ENCODE measurements at places on chromosomes 5 and 9.
A peak's percentile ranks its signal among the peaks of the same experiment; 100 is the strongest.

DNA sequence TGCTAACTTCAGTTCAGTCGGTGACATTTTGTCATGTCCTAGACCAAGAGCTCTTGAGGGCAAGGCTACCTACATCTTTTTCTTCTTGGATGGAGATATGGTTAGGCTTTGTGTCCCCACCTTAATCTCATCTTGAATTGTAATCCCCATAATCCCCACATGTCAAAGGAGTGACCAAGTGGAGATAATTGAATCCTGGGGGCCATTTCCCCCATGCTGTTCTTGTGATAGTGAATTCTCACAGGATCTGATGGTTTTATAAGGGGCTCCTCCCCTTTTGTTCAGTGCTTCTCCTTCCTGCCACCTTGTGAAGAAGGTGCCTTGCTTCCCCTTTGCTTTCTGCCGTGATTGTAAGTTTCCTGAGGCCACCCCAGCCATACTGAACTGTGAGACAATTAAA lies 2.1 kb upstream of the CFAP90 start:
- DNase-seq: no peak

- no peak for DNase-seq
These were observed 470.8 kb downstream of the ENC1 start for GRCh38 chr5:74169701-74170100.

- DNase-seq: no peak
These were observed 15.2 kb downstream of the NANS start for GRCh38 chr9:98071737-98072136.

GRCh38 chr9:37430841-37431597 lies 8.5 kb downstream of the GRHPR start:
- DNase-seq: no peak

GRCh38 chr5:56026863-56027300 lies 32.1 kb upstream of the IL6ST start:
- no peak for DNase-seq

DNA sequence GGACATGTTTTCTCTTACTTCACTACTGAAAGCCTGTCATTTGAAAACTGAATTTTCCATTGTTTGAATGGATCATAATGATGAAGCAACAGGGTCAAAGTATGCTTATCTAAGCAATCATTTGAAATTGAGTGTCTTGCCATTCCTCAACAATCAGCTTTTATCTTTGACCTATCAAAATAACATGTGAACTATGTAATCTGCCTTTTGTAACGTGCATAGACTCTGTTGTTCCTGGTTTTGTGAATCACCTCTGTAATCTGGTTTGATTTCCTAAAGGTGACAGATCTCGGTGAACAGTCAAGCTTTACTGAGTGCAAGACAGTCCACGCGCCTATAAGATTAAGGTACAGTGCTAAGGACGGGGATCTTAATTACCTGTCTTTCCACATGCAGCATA lies 3.3 kb downstream of the MEF2C start:
- no peak for DNase-seq

DNA sequence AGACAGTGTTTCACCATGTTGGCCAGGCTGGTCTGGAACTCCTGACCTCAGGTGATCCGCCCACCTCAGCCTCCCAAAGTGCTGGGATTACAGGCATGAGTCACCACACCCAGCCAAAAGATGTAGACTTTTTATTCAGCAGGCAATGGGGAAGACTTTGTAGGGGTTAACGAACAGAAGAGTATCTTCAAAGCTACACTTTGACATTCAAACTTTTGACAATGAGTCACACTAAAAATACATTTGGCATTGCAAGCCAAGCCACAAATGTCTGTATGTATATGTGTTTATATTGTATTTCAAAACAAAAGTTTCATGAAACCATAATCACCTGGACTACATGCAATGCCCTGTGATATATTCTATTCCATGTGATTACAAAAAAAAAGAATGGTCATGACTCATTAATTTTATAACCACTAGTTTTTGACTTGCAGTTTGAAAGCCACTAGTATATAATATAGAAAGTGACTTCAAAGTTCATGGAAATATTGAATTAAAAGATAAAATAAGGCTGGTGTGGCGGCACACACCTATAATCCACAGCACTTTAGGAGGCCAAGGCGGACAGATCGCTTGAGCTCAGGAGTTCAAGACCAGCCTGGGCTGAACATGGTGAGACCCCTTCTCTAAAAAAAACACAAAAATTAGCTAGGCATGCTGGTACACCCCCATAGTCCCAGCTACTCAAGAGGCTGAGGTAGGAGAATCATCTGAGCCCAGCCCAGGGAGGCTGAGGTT lies 8.3 kb downstream of the DIMT1 start:
- DNase-seq: no peak

GRCh38 chr9:33139421-33140228 lies 27.5 kb downstream of the B4GALT1 start:
- no peak for DNase-seq

GRCh38 chr5:74816875-74817274 lies 49.3 kb downstream of the FAM169A start:
- DNase-seq: no peak

GRCh38 chr5:52342361-52342760 lies 445.4 kb upstream of the ITGA1 start:
- no peak for DNase-seq

DNA sequence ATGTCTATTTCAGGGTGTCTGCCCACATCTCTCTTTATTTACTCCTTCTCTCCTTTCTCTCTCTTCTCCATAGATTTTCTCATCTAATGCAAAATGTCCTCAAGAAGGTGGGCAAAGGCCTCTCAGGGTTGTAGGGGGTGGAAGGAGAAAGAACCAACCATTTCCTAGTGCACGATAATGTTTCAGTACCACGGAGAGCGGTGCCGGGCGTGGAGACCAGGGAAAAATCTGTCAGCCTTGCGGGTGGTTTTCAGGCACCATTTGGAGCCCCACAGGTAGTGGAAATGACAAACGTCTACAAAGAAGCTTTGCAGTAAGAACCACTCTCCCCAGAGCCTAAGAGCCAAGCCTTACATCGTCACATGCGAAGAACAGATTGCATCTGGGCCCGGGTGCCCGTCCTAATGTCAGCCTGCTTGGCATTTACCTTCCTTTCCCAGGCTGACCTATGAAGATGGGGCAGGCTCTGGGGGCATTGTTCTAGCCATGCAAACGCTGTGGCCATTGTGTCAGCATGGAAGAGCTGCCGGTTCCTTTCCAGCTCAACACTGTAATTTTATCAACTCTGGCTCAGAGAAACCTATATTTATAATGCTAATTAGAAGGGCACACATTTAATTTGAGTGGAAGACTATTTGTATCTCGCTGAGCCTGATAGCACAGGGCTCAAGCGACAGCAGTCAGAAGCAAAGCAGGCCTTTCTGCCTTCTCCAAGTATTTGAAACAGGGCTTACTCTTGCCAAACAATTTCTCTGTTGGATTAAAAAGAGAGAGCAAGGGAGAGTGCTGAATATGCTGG lies 430.1 kb upstream of the WWC1 start:
- no peak for DNase-seq

DNA sequence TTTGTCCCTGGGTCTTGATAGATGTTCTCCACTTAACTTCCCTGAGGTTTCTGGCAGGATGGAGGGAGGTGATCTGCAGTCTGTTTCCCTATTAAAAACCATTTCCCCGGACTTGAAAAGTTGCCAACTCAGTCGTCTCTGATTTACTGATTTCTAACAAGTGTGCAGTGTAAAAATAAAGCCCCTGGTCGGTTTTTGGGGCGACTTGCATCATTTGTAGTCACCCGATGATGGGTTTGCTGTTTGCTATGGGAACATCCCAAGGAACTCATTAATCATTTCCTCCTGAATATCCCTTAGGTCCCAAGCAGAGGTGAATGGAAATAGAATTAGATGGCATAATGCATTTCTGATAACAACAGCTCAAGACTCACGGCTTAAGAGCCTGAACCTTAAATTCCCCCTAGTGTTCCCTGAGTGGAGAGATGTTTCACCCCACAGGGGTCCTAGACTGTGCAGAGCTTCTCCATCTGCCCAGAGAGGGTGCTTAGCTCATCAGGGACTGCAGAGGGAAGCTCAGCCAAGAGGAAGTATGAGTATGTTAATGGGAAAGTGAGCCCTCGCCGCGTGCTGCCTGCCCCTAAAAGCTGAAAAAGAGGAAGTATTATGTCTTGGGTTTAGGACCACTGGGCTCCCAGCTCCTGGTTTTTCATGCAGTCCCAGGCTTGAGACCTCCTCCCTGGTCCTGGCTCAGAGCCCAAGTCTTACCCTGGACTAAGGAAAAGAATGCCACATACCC lies 115.1 kb upstream of the DAP start:
- no peak for DNase-seq

- DNase-seq: no peak
These were observed 442.7 kb downstream of the CDK5RAP2 start for GRCh38 chr9:120137186-120137840.

DNA sequence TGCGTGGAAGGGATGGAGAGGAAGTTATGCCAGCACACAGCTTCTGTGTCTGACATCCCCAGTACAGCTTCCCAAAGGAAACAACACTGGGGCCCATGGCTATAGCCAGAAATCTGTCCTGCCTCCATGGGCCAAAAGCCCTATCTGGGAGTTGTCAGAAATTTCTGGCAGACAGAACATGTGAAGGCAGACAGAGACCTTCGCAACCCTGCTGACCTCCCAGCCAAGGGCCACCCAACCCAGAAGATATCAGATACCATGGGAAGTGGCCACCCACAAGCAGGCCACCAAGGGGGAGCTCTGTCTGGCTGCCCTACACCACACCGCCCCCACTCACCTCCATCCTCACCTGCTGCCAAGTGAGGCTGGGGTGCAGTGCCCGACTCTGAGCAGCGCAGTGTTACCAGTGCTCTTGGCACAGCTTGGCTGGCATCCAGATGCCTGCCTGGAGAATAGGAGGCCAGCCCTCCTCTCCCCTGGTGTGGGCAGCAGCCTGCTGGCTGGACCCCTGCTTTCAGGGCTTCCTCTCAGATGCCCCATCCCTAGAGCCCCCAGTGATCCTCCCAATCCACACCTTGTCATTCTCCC lies 61.6 kb upstream of the NEURL1B start:
- DNase-seq: no peak

DNA sequence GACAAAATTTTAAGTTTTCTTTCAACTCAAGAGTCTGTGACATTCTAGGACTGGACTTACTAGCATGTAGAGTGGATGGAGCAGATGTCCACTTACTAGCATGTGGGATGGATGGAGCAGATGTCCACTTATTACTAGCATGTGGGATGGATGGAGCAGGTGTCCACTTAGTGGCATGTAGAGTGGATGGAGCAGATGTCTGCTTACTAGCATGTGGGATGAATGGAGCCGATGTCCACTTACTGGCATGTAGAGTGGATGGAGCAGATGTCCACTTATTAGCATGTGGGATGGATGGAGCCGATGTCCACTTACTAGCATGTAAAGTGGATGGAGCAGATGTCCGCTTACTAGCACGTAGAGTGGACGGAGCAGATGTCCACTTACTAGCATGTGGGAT lies 2.4 kb downstream of the SLC36A1 start:
- DNase-seq: no peak

GRCh38 chr9:17906841-17907778 lies 328.2 kb downstream of the SH3GL2 start:
- no peak for DNase-seq

GRCh38 chr5:92518318-92518904 lies 1062.6 kb downstream of the NR2F1-AS1 start:
- DNase-seq: peak; percentile 4

GRCh38 chr5:9661316-9662015 lies 31.3 kb upstream of the TAS2R1 start:
- no peak for DNase-seq

- DNase-seq: no peak
These were observed 410.2 kb upstream of the SLC30A5 start for GRCh38 chr5:68683632-68684036.

- peak; percentile 40 for DNase-seq
These were observed 137.1 kb downstream of the FGF1 start for GRCh38 chr5:142548739-142549275.

DNA sequence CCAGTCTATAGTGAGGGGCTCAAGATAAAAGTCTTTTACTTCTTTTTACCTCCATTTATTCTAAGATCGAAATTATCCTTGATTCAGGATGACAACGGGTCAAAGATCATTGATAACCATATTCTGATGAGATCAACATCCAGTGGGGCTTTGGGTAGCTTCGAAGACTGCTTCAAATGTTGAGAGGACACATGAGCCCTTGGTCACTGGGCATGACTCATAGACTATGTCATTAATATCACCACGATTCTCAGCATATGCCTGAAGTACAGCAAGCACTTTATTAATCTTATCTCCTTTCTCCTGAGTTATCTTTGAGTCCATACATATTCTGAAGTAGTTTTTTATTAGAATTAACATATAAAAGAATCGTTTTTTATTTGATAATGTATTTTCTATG lies 117.1 kb upstream of the DAB2 start:
- no peak for DNase-seq

- no peak for DNase-seq
These were observed 70.4 kb upstream of the DAP start for GRCh38 chr5:10831419-10831818.

DNA sequence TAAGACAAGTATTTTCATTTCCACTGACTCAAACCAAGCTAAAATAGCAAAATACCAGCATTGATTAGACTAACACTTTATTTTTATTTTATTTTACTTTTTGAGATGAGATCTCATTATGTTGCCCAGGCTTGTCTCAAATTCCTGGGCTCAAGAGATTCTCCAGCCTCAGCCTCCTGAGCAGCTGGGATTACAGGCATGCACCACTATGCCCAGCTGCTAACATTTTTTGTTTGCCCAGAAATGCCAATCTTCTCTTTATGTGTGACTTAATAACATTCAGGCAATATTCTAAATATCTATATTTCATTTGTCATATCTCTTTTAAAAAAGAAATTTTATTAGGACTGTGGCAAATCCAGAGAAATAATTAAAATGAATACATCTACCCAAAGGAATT lies 55.0 kb downstream of the OXCT1 start:
- DNase-seq: no peak

DNA sequence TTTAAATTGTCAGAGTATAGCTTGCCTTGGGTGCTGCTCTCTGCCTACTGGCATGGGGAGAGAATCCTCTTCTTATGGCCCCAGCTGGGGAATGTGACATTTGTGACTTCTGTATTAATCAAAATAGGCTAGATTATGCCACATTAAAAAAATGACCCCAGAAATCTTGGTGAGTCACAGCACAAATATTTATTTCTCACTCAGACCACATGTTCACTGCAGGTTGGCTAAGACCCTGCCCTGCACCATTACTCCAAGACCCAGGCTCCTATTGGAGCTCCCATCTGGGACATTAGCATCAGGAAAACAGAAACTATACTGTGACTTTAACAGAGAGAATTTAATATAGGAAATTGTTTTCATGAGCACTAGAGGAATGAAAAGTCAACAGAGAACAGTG lies 16.6 kb upstream of the WHRN start:
- DNase-seq: no peak

DNA sequence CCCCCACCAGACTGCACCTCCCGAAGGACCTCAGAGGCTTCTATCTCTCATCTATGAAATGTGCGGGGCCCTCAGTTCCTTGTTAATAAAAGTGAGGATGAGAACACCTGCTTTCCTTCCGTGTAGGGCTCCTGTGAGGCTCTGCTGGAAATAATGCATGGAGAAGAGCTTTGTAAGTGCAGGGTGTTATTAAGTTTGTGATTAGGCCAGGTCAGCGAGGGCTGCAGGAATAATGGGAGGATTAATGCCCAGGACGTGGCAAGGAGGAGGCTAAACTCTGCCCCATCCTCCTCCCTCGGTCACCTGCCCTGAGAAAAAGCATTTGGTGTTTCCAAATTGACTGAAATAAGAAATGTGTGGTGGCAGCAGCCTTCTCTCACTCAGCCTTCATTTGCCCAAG lies 83.5 kb upstream of the HSPA9 start:
- no peak for DNase-seq

GRCh38 chr9:69674112-69674685 lies 2.0 kb upstream of the APBA1 start:
- no peak for DNase-seq

- no peak for DNase-seq
These were observed 122.3 kb upstream of the CCDC112 start for GRCh38 chr5:115418788-115419187.
